Stromal cell of bone marrow (primary cell): ENCODE measurements at places on chromosomes 1 and 21.

DNA sequence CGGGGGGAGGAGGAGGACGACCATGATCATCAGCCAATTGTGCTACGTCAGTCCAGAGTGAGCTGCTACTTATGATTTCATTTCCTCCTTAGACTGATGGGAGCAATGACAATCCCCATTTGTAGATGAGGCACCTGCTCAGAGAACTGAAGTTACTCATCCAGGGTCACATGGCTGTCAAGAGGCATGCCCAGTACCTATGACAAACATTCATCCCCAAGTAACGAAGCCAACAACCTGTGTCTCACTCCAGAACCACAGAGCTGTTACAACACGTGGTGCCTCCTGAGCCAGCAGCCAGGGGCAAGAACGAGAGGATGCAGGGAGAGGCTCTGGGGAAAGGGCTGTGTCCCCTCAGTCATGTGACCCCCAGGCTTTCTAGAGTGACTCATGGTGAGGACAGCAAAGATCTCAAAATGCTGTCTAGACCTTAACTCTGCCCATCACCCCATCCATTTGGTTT, 93.6 kb downstream of the SIM2 start:
- DNase-seq = no peak

DNA sequence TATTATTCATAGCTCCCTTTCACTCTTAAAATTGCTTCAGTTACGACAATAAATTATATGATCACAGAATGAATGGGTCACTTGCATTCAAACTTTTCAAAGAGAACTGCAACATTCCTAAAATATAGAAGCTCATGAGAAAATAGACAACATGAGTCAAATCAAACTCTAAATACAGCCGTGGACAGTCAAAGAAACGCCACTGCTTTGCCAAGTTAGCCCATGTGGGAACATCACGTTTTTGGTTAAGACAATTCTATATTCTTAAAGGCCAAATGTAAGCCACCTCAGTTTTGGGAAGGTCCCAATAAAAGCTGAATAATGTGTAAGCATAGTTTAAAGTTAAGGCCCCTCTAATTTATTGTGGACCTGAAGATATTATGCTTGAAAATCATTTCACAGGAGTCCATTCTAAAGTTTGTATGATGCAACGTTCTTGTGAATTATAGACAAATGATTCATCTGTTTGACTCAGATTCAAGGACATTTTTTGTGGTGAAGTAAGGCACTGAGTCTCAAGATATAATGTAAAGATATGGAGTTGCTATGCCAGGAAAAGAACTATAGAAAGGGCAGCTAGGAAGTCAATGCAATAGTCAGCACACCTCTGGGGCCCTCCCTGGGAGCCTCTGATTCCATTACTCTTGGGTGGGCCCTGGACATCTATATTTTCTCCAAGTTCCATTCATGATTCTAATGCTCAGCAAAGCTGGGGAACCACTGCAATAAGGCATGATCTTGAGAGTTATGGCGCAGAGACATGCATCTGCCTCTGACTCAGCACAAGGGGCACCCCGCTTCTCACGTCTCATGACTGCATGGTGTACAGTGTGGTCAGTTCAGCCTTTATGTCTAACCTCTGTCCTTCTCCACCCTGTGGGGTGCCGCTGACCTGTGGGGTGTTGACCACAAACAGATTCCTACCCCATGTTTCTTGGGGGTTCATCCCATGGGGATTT, 33.9 kb downstream of the ETS2 start:
- peak; percentile 54 for DNase-seq

GRCh38 chr21:27812279-27812678, 845.4 kb upstream of the ADAMTS5 start:
- DNase-seq = no peak

DNA sequence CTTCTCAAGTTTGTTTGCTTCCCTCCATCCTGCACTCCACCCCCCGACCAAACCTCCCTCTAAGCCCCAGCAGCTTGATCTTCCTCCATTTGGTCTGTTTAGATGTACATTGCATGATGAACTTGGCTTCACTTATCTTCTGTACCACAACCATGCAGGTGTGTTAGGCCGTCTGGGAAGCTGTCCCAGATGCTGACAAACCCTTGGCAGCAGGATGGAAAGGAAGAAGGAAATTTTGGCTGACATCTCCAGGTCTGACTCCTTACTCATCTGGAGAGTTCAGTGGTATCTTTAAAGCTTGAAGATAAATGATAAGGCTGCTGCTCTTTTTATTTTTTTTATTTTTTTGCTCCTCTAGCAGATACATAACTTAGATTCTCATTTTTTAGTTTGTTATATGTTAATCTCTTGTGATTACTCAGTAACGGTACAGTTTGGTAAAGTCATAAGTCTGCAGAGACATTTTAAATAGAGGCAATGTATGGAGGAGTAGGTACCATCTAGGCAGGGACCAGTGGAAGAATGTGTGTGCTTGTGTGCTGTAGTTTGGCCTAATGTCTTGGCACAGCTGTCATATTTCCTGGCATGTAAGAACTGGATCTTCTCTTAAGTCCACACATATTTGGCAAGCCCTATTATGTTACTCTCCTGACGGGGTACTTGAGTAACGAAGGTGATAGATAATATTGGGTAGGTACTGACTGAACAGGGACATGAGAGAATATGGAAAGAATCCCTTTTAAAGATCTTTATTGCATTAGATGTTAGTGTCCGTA, 79.7 kb downstream of the CACHD1 start:
- DNase-seq = no peak
